Brain microvascular endothelial cell (primary cell): ENCODE measurements at places on chromosomes 3 and 15.

DNA sequence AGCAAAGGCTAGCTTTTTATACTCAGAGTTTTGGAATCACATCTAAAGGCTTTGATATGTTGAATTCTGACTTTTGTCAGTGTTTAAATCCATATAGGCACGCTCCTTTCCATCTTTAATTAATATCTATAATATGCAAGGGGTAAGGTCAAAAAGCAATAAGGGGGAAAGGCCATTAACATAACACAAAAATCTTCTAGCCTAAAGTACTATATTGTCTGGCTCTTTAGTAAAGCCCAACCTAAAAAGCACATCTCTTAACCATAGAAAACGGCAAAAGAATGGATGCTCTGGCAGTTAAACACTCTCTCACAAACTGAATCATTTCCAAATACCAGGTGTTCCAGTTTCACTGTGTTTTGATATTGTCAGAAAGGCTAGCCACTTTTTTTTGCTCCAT is 76.4 kb downstream of the EFL1 start:
- DNase-seq = no peak

- DNase-seq = no peak
These were observed 18.7 kb downstream of the ZNF148 start for GRCh38 chr3:125356140-125357026.

DNA sequence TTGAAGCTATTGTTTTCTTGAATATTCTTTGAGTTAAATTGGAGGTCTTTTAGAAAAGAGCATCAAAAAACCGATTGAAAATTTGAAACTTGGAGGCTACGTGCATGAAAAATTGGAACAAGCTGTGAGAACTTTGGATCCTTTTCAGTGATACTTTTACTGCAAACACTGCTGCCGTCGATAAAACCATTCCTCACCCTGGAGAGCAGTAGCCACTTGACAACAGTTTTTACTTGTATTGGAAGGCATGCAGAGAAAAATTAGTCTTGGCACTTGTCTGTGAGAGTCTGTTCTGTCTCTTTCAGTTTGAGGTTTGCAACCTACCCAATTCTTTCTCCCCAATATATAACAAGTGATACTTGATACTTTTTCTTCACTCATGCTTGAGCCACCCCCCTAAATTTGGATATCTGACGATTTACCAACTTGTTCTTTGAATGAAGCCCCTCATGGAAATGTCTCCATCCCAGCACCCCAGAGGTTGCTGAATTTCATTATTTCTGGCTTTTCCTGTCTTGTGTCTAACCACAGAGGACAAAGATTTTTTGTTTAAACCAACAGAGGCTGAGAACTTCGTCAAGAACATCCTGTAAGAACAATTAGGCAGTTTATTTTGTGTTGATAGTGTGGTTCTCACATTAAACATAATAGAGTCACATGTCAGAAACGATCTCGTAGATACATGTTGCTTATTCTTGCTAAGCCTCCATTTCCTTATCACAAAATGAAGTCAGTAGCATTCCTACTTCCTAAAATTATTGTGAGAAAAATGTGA is 307.3 kb upstream of the PLSCR5 start:
- DNase-seq = no peak

- DNase-seq = no peak
These were observed 6.2 kb downstream of the SCAANT1 start for GRCh38 chr3:63905731-63906620.

- peak; percentile 32 for DNase-seq
These were observed 775 bp downstream of the C3orf33 start for GRCh38 chr3:155805204-155805801.

- DNase-seq = no peak
These were observed 149.4 kb downstream of the ERC2 start for GRCh38 chr3:56318891-56319290.

GRCh38 chr15:25635191-25635590 is 196.4 kb upstream of the UBE3A start:
- no peak for DNase-seq

DNA sequence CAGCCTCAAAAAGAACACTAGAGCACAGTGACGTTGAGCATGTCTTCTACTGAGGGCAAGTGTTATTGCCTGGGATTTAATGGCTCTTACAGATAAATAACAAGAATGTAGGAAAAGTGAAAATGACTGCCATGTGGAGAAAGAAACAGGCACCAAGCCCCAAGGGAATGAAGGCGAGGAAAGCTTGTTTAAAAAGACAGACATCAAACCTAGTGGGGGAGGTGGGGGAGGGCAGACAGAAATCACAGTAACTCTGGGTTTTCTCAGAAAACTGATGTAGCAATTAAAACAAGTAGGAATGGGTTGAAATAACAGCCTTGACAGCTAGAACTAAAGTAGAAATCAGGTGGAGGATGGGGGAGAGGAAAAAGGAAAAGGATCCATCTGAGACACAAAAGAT is 18.4 kb upstream of the LYZL4 start:
- no peak for DNase-seq

- DNase-seq = no peak
These were observed 47.7 kb downstream of the PXYLP1 start for GRCh38 chr3:141279077-141279967.

- DNase-seq = peak; percentile 39
These were observed 53.8 kb upstream of the CORO2B start for GRCh38 chr15:68524753-68525584.

- no peak for DNase-seq
These were observed 119.2 kb downstream of the PTPRG start for GRCh38 chr3:61680617-61681016.

- DNase-seq = no peak
These were observed 74.6 kb downstream of the FAM174B start for GRCh38 chr15:92580933-92581445.

GRCh38 chr3:47315069-47315647 is 32.4 kb downstream of the KLHL18 start:
- DNase-seq = no peak

GRCh38 chr3:117856354-117856753 is 1146.8 kb downstream of the TUSC7 start:
- no peak for DNase-seq

DNA sequence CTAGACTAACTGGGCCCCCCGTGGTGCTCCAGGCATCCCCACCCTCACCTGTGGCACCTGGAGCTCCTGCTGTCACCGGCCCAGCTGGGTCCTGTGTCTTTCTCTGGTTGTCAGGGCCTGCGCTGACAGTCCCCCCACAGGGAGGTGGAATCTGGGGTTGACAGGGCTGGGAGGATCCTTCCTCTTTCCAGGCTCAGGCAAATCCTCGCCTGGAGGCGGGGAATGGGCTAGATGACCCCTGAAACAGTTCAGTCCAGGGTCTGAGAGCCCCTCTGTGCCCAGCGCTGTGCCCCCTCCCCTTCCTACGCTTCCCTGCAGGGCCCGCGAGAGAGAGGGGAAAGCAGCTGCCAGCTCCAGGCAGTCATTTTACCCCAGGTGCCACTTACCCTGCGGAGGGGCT is 50.1 kb upstream of the MCF2L2 start:
- DNase-seq = no peak

DNA sequence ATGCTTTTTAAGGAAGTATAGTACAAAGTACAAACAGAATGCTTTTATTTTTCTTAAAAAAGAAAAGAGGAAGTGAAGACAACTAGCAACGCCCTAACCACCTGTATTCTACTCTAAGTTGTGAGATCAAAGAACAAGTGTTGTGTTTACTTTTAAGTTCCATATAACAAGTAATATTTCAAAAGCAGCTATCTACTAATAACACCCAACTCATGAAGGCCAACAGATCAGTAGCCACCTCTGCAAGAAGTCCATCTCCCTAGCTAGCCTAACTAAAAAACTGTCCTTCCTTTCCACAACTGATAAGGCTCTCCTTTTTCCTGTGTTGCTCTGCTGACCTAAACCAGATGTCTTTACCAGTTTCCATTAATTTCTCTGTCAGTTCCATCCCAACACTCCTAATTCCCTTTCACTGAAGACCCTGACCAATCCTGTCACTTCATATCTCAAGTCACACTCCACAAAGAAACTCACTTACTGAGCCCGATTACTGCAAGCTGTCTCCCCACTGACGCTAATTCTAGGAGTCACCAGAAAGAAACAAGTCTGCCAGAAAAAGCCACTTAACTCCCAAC is 26.9 kb downstream of the PHC3 start:
- DNase-seq = no peak

GRCh38 chr3:28301688-28302087 is 46.8 kb upstream of the ZCWPW2 start:
- peak; percentile 8 for DNase-seq

GRCh38 chr3:128784843-128785242 is 58.9 kb downstream of the RAB7A start:
- no peak for DNase-seq

DNA sequence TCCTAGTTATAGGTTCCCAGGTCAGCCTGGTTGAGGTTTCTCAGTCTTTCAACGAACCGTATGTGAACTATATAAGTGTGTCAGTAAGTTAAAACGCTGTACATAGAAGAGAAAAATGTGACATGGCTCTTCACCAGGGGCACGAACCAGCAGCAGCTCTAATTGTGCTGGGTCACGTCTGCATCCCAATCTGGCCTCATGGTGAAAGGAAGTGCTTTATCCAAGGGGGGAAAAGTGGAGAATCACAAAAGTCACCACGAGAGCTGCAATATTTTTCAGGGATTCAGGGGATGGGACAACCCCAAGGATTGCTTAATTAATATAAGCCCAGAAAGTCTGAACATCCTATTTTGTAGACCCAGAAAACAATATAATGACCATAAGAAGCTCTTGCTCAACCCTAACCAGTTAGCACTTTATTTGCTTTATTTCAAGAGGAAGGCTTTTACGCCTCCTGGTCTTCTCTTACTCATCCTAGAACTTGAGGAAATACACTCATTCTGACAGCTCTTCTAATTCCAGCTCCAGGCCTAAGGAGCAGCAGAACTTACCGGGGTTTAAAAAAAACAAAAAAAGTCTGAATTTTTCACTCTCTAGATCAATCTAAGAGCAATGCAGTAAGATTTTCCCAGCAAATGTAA is 16.5 kb downstream of the ANXA2 start:
- DNase-seq = peak; percentile 17

- peak; percentile 87 for DNase-seq
These were observed 597.3 kb downstream of the ZIC1 start for GRCh38 chr3:148006508-148006907.

DNA sequence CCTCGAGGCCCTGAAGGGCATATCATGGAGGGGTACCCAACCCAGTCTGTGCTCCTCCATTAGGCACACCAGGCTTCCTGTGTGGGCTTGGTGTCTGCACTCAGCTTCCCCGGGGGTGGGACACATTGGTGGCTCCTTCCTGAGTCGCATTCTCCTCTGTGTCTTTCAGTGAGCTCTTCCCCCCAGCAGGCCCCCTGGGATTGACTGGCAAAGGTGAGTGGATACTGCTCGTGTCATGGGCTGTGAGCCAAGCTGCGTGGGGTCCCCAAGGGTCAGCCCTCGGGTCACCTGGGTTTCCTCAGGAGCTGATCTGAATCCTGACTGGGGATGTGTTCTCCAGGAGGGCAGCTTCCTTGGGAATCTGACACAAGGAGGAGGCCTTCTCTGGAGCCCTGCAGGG is 231.0 kb downstream of the SNRPN start:
- DNase-seq = no peak

GRCh38 chr15:48435321-48435720 is 104.1 kb downstream of the DUT start:
- no peak for DNase-seq

GRCh38 chr3:39124876-39125840 is 17.7 kb downstream of the TTC21A start:
- DNase-seq = no peak

GRCh38 chr15:60392986-60393790 is 4.6 kb downstream of the ANXA2 start:
- peak; percentile 96 for DNase-seq

DNA sequence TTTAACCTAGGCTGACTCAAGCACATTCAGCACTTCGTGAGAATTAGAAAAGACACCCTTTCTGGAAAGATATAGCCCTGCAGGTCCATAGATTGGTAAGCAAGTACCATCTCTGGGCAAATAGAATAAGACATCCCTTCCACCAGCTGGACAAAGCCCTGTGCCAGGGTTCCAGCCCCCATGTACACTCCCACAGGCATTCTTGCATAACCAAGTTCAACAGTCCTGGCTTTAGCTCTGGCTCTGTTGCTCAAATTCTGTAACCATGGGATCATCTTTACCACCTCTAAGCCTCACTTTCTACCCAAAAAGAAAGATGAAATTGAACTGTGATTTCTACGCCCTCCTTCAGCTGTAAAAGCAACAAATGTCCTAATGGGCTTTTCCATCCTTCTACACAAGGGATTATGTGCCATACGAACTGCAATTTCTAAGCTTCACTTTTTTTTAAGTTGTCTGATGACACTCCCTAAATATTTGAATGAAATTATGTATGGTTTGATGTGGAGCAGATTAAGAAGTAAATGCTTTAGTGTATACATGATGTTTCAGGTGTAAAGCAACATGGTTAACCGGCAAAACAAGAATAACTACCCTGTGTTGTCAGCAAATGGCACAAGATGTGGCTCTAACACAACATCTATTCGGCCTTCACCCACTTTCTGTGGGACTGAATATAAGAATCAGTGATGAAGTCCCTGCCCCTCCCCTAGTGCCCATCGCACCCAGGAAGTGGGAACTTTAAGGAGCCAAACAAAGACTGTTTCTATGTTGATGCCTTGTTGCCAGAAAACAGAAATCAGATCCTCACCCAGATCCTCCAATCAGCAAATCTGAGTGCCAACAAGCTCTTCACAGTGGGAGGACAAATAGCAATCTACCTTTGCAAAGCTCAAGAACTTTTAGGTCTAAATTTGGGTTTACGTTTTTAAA is 165.7 kb downstream of the P3H2 start:
- DNase-seq = no peak

- no peak for DNase-seq
These were observed 305.2 kb upstream of the SEMA6D start for GRCh38 chr15:47412136-47412535.

DNA sequence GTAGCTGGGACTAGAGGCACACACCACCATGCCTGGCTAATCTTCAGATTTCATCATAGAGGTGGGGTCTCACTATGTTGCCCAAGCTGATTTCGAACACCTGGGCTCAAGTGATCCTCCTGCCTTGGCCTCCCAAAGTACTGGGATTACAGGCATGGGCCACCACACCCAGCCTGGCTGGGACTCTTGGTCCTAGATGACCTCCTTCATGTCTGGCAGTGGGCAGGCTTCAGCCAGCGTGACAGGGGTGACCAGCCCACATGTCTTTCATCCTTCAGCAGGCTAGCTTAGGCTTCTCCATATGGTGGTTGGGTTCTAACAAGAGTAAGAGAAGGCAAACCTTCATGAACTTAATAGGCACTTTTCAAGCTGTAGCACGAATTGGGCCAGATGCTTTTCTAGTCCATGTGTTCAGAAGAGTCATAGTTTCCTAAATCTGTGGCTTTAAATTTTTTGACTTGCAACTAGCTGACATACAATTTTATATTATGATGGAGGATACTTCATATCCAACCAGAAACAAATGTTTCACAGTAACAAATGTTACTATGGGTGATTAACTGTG is 7.6 kb downstream of the GPD1L start:
- no peak for DNase-seq

DNA sequence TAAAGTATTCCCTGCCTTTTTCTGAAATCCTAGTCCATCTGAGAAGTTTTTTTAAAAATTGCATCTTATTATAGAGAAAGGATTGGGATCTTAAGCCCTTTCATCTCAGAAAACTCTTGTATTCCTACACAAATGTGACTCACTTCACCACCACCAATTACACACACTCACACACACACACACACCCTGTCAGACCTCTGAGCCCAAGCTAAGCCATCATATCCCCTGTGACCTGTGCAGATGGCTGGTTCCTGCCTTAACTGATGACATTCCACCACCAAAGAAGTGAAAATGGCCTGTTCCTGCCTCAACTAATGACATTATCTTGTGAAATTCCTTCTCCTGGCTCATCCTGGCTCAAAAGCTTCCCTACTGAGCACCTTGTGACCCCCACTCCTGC is 1181.9 kb downstream of the ROBO2 start:
- no peak for DNase-seq
